Fibroblast of lung (primary cell): ENCODE measurements at places on chromosomes 1 and 21. TPM values are rescaled to one million over a fixed set of nuclear protein-coding genes. Genes with fewer than 3 reads are reported as not detected.

The GPR3 gene
- total RNA-seq: 0.17 and 0.26 TPM in 2 replicates

DNA sequence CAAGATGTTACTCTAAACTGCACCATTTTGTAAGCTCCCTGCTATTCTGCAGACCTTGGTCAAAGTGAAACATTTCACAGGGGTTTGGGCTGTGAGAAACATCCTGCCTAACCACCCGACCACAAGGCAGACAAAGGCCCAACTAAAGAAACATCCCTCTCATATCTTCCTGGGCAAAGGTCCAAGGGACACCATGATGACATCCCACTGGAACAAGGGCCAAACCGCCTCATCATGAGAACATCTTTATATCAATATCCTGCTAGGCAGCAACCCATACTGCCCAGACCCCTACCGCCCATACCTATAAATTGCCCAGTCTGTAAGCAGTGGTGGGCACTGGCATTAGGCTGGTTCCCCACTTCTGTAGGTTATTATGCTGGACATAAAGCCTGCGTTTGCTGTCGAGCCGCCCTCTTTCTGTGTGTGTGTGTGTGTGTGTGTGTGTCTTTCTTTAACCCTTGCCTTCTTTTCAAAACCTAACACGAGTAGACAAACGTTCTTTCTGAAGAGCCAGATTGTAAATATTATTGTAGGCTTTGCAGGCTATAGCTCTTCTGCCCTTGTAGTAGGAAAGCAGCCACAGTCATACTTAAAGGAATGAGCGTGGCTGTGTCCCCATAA lies 1.0 kb upstream of the PPIE start:
- DNase-seq: peak; percentile 35
- H3K4me3 ChIP-seq: no peak overlapping the region
- no peaks in the 10 kb centered on the region for H3K36me3 ChIP-seq

GRCh38 chr1:93521618-93522017 lies 73.7 kb downstream of the FNBP1L start:
- H3K4me3 ChIP-seq: no peak overlapping the region
- DNase-seq: no peak
- no peaks in the 10 kb centered on the region for H3K27me3 ChIP-seq
- H3K4me1 ChIP-seq: no peaks in the 10 kb centered on the region
- H3K27ac ChIP-seq: no peak overlapping the region
- no peaks in the 10 kb centered on the region for H3K36me3 ChIP-seq

- DNase-seq: no peak
- H3K4me3 ChIP-seq: no peak overlapping the region
- no peaks in the 10 kb centered on the region for H3K27me3 ChIP-seq
- H3K4me1 ChIP-seq: peaks cover 3% of the 10 kb centered on the region
These were observed 301.0 kb downstream of the TTLL7 start for GRCh38 chr1:83697961-83698360.

DNA sequence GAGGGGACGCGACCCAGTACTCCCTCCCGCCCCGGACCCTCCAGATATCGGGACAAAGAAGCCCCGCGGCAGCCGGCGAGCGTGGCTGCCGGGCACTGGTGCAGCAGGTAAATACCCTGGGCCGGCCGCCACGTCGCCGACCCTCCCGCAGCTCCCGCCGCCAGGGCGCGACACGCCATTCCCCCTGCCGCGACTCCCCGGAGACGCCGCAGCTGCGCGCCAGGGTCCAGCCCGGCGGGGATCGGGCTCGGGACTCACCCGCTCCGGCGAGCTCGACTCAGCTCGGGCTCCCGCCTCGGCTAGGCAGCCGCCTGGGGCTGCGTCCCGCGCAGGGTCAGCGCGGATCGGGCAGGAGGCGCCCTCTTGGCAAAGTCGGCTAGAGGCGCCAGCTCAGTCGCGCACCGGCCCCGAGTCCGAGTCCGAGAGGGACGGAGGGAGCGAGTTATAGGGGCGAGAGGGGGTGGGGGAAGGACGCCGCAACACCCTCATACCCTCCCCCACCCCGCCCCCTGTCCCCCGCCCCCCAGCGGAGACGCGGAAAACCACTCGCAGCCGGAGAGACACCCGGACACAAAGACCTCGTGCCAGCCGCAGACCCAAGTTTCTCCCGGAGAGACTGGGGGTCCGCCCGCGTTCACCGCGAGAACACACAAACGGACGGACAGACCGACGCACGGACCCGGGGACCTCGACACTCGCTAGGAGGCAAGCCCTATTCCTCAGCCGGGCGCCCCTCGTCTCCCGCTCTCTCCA lies 985 bp downstream of the SYT6 start:
- no peak overlapping the region for H3K27ac ChIP-seq
- peaks cover 57% of the 10 kb centered on the region for H3K27me3 ChIP-seq
- DNase-seq: peak; percentile 37
- no peaks in the 10 kb centered on the region for H3K4me1 ChIP-seq
- H3K36me3 ChIP-seq: no peaks in the 10 kb centered on the region

GRCh38 chr1:71350805-71351204 lies 270.0 kb upstream of the ZRANB2 start:
- no peak overlapping the region for H3K4me3 ChIP-seq
- peaks cover 2% of the 10 kb centered on the region for H3K4me1 ChIP-seq
- DNase-seq: peak; percentile 84

DNA sequence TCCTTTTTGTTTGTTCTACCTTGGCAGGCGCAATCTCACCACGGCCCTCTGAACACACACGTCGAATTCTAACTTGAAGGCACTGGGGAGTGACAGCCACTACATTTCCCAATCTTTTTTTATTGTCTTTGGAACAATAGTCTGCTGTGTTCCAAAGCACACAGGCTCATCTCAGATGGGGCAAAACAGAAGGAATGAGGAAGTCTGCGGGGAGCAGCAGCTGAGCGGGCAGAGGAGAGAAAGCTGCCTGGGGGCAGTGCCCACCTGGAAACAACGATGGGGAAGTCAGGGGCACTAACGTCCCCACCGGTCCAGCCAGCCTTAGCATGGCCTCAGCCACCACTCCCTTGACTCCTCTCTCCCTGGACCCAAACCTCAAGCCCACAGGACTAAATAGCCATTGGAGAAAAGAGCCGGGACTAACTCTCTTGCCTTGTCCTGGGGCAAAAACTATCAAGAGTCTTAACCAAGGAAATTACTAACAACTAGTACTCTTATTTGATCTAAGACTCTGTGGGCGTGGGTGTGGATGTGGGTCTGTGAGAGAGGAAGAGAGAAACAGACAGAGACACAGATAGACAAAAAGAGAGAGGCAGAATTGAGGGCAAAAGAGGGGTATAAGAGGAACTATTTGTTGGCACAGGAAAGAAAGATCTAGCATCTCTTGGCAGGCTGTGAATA lies 34.2 kb downstream of the SYF2 start:
- no peak overlapping the region for H3K27ac ChIP-seq
- H3K4me1 ChIP-seq: no peaks in the 10 kb centered on the region
- H3K27me3 ChIP-seq: peaks cover 14% of the 10 kb centered on the region
- DNase-seq: no peak

DNA sequence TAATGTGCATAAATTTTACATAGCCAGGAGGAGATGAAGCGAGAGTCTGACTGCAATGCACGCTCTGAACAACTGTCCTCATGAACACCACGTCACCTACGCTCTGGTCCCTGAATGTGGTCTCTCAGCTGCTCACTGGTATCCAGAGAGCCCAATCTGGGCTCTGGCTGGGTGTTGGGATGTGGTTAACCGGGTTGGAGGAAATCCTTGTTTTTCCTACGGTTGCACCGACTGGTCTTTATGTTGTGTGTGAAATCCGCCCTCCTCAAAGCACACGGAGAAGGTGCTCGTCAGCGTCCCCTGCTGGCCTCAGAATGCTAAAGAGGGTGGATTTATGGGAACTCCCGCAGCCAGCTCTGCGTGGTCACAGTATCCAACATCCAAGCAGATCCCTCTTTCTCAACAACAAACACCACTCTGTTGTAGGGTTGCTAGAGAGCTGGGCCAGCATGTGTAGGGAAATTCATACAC lies 51.8 kb upstream of the FAM89A start:
- no peak overlapping the region for H3K4me3 ChIP-seq
- no peak overlapping the region for H3K27ac ChIP-seq
- no peaks in the 10 kb centered on the region for H3K4me1 ChIP-seq

- no peak overlapping the region for H3K27ac ChIP-seq
- H3K4me3 ChIP-seq: no peak overlapping the region
- peaks cover 4% of the 10 kb centered on the region for H3K27me3 ChIP-seq
- H3K36me3 ChIP-seq: no peaks in the 10 kb centered on the region
- no peak for DNase-seq
- H3K4me1 ChIP-seq: no peaks in the 10 kb centered on the region
These were observed 3.0 kb downstream of the ARHGAP30 start for GRCh38 chr1:161066694-161067093.

DNA sequence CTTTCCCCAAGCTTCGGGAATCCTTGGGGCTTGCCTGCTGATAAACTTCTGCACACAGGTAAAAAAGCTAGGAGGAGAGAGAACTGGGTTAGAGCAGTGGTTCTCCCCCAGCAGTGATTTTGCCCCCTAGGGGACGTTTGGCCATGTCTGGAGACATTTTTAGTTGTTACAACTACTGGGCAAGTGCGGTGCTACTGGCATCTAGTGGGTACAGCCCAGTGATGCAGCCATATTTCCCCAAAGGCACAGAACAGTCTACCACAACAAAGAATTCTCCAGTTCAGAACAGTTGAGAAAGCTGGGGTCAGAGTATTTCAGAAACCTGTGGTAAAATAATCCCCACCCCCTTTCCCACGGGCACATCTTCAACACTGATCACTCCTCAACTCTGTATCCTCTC lies 41.3 kb downstream of the LRRC71 start:
- no peak overlapping the region for H3K27ac ChIP-seq
- no peak overlapping the region for H3K4me3 ChIP-seq
- no peaks in the 10 kb centered on the region for H3K4me1 ChIP-seq

DNA sequence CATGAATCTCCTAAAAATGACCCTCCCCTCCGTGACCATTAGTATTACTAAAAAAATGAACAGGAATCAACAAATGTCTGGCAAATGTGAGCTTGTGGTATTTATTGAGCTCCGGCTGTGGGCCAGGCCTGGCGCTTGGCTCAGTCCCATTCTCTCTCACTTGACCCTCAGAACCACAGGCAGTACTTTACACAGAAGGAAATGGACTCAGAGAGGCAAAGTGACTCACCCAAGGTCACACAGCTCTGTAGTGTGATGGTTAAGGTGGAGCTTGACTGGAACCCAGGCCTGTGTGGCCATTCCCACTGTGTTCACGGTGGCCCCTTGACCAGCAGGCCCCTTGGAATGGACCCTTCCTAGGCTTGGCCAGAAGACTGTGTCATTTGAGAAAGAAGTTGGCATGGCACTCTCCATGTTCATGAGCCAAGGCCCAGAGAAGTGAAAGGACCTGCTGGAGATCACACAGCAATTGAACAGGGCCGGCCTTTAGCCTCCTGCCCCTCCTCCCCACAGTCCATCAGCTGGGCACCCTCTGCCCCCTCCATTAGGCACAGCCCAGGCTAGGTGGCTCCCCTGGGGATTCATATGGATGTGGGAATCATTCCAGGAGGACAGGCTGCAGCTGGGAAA lies 32.1 kb downstream of the FAM151A start:
- no peaks in the 10 kb centered on the region for H3K4me1 ChIP-seq
- no peaks in the 10 kb centered on the region for H3K36me3 ChIP-seq
- no peaks in the 10 kb centered on the region for H3K27me3 ChIP-seq
- peak; percentile 80 for DNase-seq

The RPF1 gene
- 31.6 and 32.2 TPM in 2 replicates for total RNA-seq
